Stimulated activated CD8-positive, alpha-beta memory T cell treated with anti-CD3 and anti-CD28 coated beads, Interleukin-12 subunit alpha, Interleukin-12 subunit beta, amount 100 ng/mL, for 1 hour (primary cell): ENCODE measurements at places on chromosomes 13 and 19.
A peak's percentile ranks its signal among the peaks of the same experiment; 100 is the strongest.

GRCh38 chr13:38376546-38376945 lies 26.9 kb downstream of the UFM1 start:
- no peak for DNase-seq

GRCh38 chr19:3766520-3766919 lies 4.0 kb downstream of the MRPL54 start:
- DNase-seq = no peak

DNA sequence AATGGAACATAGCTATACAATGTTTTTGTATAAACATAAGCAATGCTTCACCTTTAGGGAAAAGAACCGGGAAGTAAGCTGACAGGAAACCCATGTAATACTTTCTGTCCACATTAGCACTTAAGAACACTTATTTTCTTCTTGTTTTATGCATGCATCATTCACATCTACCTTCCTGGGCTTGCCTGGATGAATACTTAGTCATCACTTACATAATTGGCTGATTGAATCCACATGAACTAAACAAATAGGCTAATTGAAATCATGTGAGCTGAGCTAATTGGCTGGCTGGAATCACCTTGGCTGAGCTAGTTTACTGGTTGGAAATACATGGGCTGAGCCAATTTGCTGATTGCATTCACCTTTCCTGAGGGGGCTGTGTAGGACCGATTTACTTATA lies 78.8 kb downstream of the ZNF726 start:
- no peak for DNase-seq

DNA sequence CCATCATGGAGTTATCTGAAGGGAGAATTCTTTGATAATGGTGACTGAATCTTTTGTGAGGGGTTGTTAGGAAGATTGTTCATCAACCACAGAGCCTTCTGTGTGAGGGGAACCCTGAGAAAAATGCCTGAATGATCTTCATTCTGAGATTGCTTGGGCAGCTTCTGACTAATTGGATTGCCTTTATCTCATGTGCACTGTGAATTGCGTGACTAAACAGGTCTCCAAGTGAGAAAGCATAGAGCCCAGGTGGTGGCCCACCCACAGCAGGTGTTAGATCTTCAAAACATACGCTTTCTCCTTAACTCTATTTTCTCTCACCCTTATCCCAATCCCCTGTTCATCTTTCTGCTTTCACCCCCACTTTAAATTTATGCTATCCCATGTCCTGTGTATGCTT lies 58.3 kb downstream of the DOCK9 start:
- no peak for DNase-seq

- DNase-seq = no peak
Observed at GRCh38 chr19:15260939-15261338, 28.7 kb upstream of the EPHX3 start.

DNA sequence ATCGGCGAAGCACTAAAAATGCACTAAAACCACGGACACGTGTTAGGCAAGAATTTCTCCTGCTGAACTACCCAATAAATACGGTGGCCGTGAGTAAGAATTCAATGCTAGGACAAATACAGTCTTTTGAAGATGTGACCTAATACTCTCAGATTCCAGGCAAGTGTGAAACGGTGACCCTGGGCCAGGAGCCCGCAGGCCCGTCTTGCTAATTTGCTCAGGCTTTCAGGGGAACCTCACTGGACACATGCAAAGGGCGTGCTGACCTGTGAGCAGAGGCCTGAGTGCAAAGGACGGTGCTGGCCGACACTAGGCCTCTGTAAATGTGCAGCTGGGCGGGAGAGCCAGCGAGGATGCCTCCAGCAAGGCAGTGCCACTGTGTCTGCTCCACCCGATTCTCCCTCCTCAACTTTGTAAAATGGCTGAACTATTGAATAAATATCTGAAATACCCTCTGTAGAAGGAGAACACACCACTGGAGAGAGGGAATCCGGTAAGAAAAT lies 70.1 kb downstream of the STK24 start:
- no peak for DNase-seq

DNA sequence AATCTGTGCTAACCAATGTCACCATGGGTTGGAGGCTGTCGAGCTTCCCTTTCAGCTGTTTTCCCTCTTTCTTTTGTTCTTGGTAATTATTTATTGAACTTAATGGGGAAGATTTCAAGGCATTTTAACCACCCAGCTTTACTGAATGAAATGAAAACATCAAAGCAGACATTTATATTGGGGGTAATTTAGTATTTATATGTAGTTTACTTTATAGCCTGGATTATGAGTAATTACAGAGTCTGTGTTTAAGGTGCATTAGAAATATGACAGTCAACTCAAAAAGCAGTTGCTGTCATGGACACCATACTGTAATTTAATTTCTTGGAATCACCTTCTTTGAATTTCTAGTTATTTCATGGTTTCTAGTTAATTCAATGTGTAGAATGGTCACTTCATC lies 42.0 kb downstream of the TNFRSF19 start:
- no peak for DNase-seq

GRCh38 chr19:4768934-4769777 lies 22.4 kb upstream of the FEM1A start:
- DNase-seq = peak; percentile 57

DNA sequence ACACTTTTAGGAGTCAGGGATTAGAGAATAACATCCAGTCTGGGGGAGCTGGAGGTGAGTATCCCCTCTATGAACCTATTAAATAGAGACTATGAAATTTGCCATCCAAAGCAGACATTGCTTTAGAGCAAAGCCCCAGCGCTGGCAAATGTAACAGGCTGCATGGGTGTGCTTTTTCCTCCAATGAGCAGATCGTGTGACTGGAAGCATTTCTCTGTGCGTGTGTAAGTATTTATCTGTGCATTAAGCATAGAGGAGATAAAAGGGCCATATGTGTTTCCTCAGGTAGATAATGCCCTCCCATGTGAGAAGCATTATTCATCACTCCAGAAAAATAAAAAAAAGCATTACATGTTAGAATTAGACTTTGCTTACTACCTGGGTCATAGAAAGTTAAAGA lies 924 bp downstream of the TNFSF13B start:
- no peak for DNase-seq

DNA sequence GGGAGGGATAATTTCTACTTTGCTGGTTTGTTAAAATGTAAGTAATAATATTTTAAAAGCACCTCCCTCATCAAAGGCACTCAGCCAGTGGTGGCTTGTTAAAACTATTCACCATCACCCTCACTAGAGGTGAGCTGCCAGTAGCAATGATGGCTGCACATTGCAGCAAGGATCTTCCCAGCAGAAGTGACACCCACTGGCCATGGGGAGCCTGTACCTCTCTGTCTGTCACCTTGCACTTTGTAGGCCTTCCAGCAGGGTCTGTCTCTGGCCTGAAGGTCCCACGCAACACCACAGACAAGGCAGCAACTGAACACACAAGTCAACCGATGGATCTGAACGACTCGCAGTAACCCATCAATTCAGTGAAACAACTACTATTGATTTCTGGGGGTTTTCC lies 47.3 kb upstream of the C13orf42 start:
- DNase-seq = no peak

GRCh38 chr19:1860821-1861598 lies 2.4 kb downstream of the KLF16 start:
- DNase-seq = no peak

DNA sequence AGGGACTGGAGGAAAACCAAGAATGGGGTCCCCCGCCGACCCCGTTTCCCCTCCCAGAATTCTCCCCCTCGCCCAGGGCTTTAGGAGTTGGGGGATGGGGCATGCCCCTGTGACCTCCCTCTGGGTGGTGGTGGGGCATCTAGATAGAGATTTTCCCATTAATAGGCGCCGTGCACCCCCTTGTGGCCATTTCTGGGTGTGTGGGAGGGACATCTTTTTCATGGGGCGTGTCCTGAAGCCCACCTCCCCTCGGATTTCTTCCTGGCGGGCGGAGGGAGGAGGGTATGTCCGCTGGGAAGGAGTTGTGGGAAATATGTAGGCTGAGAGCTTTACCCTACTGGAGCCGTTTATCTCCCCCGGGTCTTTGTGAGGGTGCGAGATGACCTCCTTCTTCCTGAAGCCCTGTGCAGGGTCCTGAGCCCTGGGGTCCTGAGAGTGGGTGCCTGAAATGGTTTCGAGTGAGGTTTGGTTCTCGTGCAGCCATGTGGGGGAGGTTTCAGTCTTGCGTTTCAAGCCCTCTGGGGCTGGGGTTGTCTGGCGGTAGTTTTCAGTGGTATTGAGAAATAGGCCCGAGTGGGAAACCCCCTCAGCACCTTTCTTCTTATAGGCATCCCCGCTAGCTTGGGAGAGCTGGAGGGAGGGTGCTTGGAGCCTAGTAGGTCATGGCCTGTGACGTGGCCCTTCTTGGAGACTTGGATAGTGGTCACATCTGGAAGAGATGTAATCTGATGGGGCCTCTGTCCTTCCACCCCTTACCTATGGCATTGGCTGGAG lies 1.0 kb downstream of the PRMT1 start:
- peak; percentile 71 for DNase-seq

DNA sequence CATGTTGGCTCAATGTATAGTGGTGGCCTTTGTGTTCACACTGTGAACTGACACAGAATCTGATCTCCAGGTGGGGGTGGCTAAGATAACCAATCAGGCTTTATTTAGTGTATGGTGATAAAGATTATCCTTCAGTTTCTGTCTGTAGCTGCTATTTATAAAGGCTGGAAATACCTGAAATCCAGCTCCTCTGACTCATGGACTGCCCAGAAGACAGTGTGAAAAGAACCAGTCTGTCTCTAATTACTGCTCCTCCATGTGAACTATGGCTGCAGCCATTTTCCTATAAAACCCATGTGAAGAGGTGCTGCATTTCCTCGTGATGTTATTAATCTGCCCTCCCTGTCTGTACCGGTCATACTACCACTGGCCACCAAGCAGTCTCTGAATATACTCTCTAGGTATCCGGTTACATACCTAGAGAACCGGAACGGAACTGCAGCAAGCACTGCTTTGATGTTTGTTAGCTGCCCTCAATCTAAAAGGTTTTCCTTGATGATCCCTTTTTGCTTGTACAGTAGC lies 238.0 kb downstream of the LHFPL6 start:
- no peak for DNase-seq

GRCh38 chr13:73327579-73327978 lies 268.8 kb downstream of the KLF5 start:
- no peak for DNase-seq

DNA sequence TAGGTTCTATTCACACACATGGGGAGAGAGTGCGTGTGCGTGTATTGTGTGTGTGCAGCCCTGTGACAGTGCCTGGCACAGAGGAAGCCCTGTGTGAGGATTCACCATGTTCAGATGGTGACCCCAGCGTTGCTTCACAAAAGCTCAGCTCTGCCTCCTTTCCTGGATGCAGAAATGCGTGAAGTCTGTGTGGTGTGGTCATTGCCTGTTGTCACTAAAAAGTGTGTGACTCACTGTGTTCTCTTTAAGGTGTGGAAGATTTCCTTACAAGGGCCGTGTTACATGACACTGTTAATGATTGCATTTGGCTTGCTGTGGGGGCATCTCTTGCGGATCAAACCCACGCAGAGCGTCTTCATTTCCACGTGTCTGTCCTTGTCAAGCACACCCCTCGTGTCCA lies 19.5 kb upstream of the DCUN1D2 start:
- no peak for DNase-seq

DNA sequence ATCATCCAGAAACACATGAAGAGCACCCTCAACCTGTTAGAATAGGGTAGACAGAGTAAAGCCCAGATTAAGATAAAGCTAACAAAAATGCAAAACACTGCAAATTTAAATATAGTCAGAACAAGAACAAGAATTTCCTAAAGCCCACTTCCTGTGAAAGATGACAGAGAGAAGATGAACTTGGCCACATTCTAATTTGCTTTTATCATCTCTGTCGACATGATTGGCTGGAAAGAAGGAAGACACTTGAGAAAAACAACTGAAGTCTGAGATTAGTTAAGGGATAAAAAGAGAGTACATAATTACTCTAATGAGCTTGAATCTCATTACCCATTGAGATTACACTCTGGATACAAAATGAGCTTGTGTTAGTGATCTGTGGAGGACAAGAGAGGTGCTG lies 537.6 kb downstream of the KLF5 start:
- no peak for DNase-seq

- no peak for DNase-seq
Observed at GRCh38 chr13:43141685-43142084, 118.3 kb downstream of the DNAJC15 start.

- no peak for DNase-seq
Observed at GRCh38 chr13:94435604-94436226, 43.8 kb downstream of the DCT start.

- DNase-seq = no peak
Observed at GRCh38 chr13:59879281-59879680, 284.4 kb downstream of the DIAPH3 start.

- DNase-seq = no peak
Observed at GRCh38 chr13:76503766-76504165, 382.4 kb downstream of the KCTD12 start.

DNA sequence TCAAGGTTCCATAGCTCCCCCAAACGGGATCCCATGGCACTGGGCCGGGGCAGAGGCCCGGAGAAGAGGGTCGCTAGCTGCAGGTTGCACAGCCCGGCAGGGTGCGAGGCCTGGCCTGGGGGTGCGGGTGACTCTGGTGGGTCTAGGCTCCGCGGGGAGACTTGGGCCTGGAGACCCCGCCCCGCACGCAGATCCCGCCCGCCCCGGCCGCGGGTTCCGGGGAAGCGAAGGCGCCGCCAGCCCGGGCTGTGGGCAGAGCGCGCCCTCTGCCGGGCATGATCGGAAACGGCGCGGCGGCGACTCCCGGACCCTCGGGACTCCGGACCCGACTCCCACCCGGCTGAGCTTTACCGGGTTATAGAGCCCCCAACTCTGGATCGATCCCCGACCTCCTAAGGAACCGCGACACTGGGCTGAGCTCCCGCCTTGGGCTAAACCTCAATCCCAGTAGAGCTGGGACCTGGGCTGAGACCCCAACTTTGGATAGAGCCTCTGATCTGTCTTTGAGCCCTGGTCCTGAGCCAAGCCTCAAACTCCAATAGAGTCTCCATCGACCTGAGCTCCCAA lies 3.1 kb upstream of the TNFAIP8L1 start:
- peak; percentile 49 for DNase-seq

DNA sequence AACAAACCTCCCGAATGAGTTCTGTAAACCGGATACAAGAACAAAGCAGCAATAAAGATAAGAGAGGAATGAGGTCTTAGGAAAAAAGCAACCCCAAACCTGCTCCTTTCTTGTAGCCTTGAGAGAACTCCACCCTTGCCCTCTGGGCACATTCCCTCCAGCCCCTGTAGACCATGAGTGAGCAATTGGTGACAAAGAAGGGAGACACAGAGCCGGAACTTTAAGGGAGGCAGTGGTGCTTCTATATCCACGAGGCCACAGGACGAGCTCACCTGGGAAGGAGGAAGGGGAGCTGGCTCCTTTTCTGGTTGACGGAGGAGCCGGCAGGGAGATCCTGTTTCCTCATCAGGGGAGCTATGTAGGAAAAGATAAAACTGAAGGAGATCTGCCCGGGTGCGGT lies 13.0 kb downstream of the BRME1 start:
- DNase-seq = no peak

GRCh38 chr19:977058-977464 lies 7.1 kb upstream of the WDR18 start:
- no peak for DNase-seq
